ENCODE measurements at places on chromosomes 3 and 15.

DNA sequence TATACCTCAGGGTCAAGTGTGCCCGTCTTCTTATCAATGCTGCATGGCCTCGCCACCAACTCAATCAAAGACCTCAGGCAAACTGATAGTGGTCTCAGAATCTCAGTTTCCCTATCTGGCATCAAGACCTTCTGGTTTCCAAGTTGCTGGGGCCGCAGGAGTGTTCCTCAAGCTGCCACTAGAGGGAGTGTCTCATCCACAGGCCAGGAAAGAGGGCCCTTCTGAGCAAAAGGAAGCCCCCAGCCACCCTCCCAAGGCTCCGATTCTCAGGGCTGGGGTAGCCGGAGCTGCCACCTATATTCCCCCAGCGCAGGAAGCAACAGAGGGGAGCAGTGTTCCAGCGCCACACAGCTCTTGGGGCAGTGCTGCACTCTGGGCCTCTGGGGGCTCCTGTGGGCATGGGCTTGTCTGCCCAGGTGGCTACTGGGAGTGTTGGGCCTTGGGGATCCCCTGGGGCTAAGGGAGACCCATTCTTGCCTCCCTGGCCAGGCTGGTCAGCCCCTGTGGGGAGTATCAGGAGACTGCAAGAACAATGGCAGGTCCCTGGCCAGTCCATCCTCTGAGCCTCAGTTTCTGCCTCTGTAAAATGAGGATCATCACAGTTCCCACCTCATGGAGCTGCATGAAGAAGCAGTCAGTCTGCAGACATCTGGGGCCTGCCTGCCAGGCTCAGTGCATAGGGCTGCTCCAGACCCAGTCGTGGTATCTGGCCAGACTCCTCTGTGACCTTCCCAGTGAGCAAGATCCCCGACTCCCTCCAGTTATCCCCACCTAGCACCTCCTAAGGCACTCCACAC is 23.4 kb upstream of the SEC13 start:
- DNase-seq: peak; percentile 39

DNA sequence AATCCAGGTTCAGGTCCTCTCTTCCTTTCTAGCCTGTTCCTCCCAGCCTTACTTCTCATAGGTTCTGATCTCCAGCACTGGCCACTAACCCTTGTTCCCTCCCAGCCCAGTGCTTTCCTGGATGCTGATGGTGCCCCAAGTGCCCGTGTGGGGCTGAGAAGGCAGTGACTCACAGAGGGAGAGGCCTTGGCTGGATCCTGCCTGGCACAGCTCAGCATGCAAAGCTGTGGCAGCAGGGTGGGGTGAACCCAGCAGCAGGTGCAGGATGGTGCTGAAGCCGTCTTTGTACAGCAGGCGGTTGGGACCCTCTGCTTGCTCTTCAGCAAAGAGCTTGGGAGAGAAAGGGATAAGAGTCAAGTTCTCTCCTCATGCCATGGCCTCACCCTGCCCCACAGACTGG is 7.6 kb downstream of the LPCAT4 start:
- no peak for DNase-seq

DNA sequence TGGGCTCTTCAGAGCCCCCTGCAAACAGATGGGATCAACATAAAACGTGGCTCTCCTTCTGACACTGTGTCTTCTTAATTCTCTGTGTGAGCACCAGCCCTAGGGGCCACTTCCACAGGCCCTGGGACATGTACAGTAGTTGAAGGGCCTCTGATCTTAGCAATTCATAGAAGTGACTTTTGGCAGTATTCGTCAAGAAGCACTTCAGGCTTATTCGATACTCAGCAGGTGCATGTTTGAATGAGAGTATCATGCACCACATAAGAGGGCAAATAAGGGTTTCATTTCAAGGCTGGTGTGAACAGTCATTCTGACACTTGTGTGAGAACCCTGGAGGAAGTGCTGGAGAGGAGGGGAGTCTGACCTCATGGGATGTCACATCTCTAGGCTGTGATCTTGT is 113.9 kb downstream of the GABRG3 start:
- no peak for DNase-seq

DNA sequence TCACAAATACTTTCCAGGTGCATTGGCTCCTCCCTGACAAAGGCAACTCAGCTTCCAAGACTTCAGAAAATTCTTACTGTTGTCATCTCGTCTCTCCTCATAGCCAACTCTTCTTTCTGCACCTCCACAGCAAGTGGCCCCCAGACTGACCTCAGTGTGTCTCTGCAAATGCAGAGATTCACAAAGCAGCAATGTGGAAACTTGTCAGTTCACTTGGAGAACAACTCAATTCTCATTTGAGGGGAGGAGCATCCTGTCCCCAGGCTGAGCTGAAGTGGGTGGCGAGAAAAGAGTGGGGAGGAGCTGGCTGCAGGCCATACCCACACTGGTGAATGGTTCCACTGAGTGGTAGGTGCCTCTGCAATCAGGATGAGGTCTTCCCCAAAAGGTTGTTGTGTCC is 248.7 kb upstream of the IL12A start:
- no peak for DNase-seq

DNA sequence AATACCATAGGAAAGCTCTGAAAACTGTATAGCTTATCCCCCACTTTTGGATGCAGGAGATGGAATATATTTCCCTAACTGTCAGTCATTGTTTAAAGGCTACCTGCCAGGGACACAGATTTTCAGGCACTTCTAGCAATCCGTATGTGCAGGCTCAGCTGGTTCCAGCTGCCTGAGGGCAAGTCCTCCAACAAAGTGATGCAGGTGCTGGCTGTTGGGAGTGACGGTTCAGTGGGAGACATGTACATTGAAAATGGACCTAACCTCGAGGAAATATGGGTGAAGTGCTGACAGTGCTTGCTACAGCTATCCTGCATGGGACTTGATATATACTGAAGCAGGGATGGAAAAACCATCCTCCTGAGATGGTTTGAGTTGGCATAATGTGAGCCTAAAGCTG is 153.1 kb upstream of the GAP43 start:
- no peak for DNase-seq

GRCh38 chr3:89622063-89622700 is 514.8 kb downstream of the EPHA3 start:
- no peak for DNase-seq

DNA sequence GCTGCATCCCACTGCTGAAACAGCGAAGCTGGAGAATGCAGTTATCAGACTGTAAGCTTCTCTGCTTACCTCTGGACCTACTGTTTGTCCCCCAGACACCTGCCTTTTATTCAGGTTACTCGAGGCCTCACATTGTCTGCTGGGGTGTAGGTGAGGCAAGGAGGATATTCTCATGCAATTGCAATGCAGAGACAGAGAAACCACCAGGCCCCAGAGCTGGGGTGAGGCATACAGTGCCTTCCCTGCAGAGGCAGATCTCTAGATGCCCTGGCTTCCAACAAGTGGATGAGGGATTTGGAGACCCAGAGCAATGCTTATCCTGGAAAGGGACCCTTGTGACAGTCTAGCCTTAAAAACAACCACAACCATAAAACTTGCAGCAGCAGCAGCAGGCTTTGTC is 263.4 kb upstream of the ST8SIA2 start:
- no peak for DNase-seq

- no peak for DNase-seq
Observed at GRCh38 chr3:12054245-12054644, 50.1 kb downstream of the SYN2 start.

GRCh38 chr3:54476891-54477290 is 354.5 kb downstream of the CACNA2D3 start:
- DNase-seq: no peak

- no peak for DNase-seq
Observed at GRCh38 chr3:50122661-50123391, 32.3 kb upstream of the SEMA3F start.

DNA sequence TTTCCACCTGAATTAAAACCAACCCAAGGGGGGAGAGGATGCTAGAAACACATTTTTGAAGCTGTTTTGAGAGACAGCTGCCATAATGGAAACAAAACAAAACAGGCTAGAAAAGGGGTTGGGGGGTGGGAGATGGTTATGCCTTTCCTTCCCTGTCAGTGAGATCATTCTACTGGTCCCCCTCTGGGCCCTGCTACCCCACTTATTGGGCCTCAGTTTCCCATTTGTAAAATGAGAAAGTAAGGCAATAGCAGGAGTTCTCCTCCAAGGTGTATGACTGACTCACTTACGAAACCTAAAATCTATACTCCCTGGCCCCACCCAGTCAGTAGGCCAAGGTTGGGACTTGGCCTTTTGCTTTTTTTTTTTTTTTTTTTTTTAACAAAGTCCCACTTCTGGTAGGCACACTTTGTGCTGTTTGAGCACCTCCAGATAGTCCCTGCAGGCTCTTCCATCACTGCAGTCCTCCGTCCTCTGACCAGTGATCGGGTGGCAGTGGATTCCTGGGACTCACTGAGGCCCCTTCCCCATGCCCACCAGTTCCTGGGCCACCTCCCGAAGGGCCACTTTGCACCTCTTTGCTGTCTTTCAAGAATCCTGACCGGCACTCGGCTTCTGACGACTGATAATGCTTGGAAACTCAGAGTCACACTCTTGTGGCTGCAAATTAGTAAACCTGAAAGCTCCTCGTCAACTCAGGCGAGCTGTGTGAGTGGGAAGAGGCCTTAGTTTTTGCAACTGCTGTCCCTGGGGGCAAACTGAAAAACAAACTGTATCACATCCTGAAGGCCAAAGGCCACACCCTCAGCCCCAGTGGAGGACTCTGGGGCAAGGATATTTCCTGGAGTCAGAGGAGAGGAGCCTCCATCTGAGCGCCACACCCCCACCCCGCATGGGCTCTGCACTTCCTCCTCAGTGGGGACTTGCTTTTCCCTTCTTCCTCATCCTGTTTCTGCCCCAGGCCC is 6.7 kb upstream of the PSTPIP1 start:
- no peak for DNase-seq

DNA sequence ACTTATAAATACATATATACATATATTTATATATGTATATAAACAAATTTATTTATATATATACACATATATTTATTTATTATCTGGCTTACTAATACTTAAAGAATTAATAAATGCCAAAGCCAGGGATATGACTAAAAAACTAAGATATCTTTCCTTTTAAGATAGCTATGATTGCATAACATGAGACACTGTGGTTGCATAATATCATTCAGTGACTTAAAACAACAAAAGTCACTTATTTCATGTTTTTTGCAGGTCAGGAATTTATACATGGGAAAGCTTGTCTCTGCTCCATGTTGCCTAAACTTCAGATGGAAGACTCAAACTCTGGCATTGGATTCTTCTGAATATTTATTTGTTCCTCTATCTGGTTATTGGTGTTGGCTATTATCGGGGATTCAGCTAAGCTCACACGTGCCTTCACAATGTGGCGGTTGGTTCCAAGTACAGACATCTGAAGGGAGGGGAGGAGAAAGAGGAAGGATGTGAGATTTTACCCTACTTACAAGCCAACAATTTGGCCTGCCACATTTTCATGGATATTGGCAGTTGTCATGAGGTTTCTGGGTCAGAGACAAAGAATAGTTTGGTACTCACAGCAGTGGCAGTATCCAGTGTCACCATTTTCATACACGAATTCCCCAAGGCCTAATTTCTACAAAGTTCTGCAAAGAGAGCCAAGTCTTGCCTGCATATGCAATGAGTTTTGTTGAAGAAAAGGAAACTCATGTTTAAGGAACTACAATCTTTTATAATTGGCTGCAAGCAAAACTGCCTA is 381.6 kb downstream of the EPHA3 start:
- DNase-seq: no peak

DNA sequence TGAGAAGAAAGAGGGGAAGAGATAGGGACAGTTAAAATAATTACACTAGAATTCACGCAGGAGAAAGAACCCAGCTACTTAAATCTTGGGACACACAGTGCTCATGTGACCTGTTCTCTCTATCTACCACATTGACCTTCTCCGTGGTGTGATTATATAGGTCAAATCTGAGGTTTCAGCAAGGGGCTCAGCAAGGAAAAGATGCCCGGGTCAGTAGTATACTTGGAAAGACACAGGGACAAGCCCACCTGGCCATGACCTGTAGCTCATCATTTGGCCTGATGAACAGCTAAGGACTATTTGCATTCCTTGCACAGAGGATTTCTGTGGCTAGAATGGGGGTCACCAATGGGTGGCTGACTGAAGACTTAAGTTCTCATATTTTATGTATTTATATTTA is 71.9 kb downstream of the SSR3 start:
- no peak for DNase-seq

GRCh38 chr15:82177291-82178010 is 85.1 kb downstream of the EFL1 start:
- no peak for DNase-seq

DNA sequence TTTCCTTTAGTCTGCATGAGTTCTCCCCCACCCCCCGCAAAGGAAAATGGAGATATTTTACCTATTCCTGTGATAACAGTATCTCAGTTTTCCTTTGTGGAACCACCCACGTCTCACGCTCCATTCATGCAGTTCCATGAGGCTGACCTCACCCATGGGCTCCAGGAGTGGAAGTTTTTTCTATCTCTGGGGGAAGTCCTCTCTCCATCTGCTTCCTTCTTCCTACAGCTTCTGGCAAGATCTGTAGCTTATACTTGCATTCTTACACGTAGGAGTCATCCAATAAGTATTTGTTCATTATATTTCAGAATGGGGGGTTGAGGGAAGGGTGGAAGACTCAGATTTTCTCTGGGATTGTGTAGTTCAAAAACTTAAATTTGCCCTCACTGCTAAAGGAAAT is 5.8 kb upstream of the GLCE start:
- DNase-seq: no peak

DNA sequence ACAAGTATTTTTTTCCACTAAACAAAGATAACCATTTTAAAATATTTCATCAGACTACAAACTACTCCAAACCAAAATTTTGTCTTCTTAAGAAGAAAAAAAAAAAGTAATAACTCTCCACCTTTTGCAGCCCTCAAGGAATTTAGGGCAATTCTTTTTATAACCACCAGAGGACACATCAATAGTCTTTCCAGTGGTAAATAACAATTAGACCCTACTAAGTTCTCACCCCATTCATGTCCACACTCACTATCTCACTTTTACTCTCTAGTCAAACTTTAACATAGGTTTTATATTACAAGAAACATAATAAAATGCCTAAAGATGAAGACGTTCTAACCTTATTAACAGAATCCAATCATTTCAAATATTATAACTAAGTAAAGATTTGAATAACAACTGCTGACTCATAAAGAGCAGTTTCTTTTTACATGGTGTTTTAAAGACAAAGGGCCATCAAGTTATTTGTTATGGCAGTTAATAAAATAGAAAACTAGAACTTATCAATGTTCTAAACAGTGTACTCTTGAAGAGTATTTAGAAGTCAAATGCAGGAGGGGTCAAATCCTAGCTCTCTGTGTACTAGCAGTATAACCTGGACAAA is 33.0 kb downstream of the CCDC39 start:
- no peak for DNase-seq

GRCh38 chr3:52983336-52983807 is 62.5 kb downstream of the SFMBT1 start:
- DNase-seq: no peak

DNA sequence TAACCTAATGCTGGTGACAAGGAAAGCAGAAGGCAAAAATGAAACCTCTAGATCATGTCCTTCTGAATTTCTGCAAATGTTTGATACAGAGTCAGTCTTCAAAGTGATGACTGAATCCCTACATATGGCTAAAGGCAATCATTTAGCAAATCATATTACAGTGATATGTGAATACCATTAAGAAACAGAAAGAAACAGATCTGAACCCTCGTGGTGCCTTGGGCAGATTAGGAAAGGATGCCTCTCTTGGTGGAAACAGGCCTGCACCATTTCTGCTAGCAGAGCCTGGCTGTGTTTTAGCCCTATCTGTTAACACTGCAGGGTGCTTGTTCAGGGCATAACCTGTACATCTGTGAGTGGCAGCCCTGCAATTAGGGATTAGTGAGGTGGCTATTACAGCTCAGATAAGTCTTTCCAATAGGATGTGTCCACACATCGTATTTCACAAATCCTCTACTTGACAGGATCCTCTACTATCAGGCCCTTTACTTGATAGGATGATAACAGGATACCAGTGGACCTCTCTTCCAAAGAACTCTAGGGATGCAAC is 12.1 kb downstream of the SEC22C start:
- no peak for DNase-seq

Data from uterus (tissue), 4 donors.